ENCODE measurements at places on chromosomes 6 and 20. TPM values are rescaled to one million over a fixed set of nuclear protein-coding genes. Genes with fewer than 3 reads are reported as not detected.

SYCP2L gene
- 1.5 TPM for total RNA-seq

- H3K4me1 ChIP-seq = no peaks in the 10 kb centered on the region
- no peak for DNase-seq
- no peak overlapping the region for H3K27ac ChIP-seq
- no peak overlapping the region for H3K4me3 ChIP-seq
These were observed 3.7 kb downstream of the TPD52L1 start for GRCh38 chr6:125157280-125157679.

GRCh38 chr6:23031986-23032385, 462.6 kb downstream of the HDGFL1 start:
- no peak overlapping the region for H3K27ac ChIP-seq
- DNase-seq = no peak
- H3K36me3 ChIP-seq = no peaks in the 10 kb centered on the region
- H3K4me3 ChIP-seq = no peak overlapping the region

GRCh38 chr20:4711511-4711910, 10.2 kb upstream of the PRND start:
- no peaks in the 10 kb centered on the region for H3K36me3 ChIP-seq
- H3K4me3 ChIP-seq = no peak overlapping the region
- H3K27ac ChIP-seq = no peak overlapping the region

- H3K36me3 ChIP-seq = no peaks in the 10 kb centered on the region
- no peaks in the 10 kb centered on the region for H3K4me1 ChIP-seq
- no peaks in the 10 kb centered on the region for H3K27me3 ChIP-seq
- DNase-seq = no peak
- no peak overlapping the region for H3K27ac ChIP-seq
- H3K4me3 ChIP-seq = no peak overlapping the region
These were observed 15.7 kb upstream of the TGM3 start for GRCh38 chr20:2280082-2280481.

SLC18B1 gene
- total RNA-seq = 17.2 TPM

GRCh38 chr6:118787724-118788423, 106.1 kb upstream of the ASF1A start:
- H3K36me3 ChIP-seq = no peaks in the 10 kb centered on the region
- no peak overlapping the region for H3K4me3 ChIP-seq
- no peak for DNase-seq
- H3K27me3 ChIP-seq = no peaks in the 10 kb centered on the region

GRCh38 chr6:83389606-83390005, 41.2 kb downstream of the ME1 start:
- no peak overlapping the region for H3K27ac ChIP-seq
- DNase-seq = no peak

DNA sequence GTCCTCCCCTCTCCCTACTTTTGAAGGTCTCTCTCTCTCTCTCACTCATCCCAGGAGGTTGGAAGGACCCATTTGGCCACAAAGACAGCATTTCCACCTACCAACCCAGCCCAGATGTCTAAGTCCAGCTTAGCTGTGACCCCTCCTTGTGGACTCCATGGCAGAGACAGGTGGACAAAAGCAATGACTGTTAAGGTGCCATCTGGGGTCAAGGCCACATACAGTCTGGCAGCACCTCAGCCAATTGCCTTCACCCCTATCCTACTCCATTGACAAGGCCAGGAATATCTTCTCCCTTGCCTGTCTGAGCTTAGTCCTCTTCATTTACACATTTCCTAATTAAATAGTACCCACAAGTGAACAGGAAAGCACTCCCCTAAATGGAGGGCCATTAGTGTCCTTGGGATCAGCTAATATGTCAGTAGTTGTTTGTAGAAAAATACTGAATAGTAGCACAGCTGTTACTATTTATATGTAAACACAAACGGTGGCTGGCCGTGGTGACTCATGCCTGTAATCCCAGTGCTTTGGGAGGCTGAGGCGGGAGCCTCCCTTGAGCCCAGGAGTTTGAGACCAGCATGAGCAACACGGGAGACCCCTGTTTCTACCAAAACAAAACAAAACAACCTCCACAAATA, 28.8 kb downstream of the GCM1 start:
- no peaks in the 10 kb centered on the region for H3K27me3 ChIP-seq
- H3K4me1 ChIP-seq = no peaks in the 10 kb centered on the region
- DNase-seq = no peak
- H3K4me3 ChIP-seq = no peak overlapping the region
- no peaks in the 10 kb centered on the region for H3K36me3 ChIP-seq
- no peak overlapping the region for H3K27ac ChIP-seq

DNA sequence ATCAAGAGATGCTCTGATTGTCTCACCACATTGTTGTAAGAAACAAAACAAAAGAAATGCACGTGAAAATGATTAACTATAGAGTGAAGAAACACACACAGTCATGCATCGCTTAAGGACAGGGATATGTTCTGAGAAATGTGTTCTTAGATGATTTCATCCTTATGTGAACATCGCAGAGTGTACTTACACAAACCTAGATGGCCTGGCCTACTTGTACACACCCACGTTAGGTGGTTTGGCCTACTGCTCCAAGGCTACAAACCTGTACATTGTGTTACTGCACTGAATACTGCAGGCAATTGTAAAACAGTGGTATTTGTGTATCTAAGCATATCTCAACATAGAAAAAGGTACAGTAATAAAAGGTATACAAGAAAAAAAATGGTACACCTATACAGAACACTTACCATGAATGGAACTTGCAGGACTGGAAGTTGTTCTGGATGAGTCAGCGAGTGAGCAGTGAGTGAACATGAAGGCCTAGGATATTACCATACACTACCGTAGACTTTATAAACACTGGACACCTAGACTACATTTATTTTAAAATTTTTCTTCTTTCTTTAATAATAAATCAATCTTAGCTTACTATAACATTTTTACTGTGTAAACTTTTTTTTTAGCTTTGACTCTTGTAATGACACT, 48.6 kb downstream of the FKBP5 start:
- H3K4me1 ChIP-seq = no peaks in the 10 kb centered on the region
- no peak overlapping the region for H3K4me3 ChIP-seq
- peaks cover 26% of the 10 kb centered on the region for H3K36me3 ChIP-seq
- no peak for DNase-seq

- H3K4me3 ChIP-seq = no peak overlapping the region
- peaks cover 4% of the 10 kb centered on the region for H3K36me3 ChIP-seq
- no peaks in the 10 kb centered on the region for H3K27me3 ChIP-seq
- peaks cover 5% of the 10 kb centered on the region for H3K4me1 ChIP-seq
- H3K27ac ChIP-seq = no peak overlapping the region
- no peak for DNase-seq
These were observed 25.6 kb downstream of the BLTP3A start for GRCh38 chr6:34817446-34817845.

CCDC170 gene
- total RNA-seq = 2.1 TPM

GRCh38 chr6:162074641-162075275, 652.8 kb downstream of the PRKN start:
- H3K4me1 ChIP-seq = no peaks in the 10 kb centered on the region
- H3K36me3 ChIP-seq = no peaks in the 10 kb centered on the region

- no peaks in the 10 kb centered on the region for H3K4me1 ChIP-seq
- no peak overlapping the region for H3K27ac ChIP-seq
- peak; percentile 95 for DNase-seq
- H3K36me3 ChIP-seq = peaks cover 5% of the 10 kb centered on the region
These were observed 435 bp downstream of the DLK2 start for GRCh38 chr6:43454696-43455530.

GRCh38 chr6:170316071-170316470, 9.5 kb downstream of the FAM120B start:
- DNase-seq = no peak
- H3K4me1 ChIP-seq = peaks cover 2% of the 10 kb centered on the region
- no peak overlapping the region for H3K27ac ChIP-seq

GRCh38 chr6:91462241-91462640, 875.4 kb upstream of the MAP3K7 start:
- DNase-seq = no peak
- H3K4me3 ChIP-seq = no peak overlapping the region
- H3K36me3 ChIP-seq = no peaks in the 10 kb centered on the region
- no peaks in the 10 kb centered on the region for H3K27me3 ChIP-seq
- H3K27ac ChIP-seq = no peak overlapping the region

RRAGD gene
- 31.5 TPM for total RNA-seq

DNA sequence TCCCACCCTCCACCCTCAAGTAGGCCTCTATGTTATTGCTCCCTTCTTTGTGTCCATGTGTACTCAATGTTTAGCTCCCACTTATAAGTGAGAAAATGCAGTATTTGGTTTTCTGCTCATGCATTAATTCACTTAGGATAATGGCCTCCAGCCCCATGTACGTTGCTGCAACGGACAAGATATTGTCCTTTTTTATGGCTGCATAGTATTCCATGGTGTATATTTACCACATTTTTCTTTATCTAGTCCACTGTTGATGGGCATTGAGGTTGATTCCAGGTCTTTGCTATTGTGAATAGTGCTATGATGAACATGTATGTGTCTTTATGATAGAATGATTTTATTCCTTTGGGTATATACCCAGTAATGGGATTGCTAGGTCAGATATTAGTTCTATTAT, 64.1 kb upstream of the NNAT start:
- H3K4me3 ChIP-seq = no peak overlapping the region
- H3K36me3 ChIP-seq = no peaks in the 10 kb centered on the region
- H3K27ac ChIP-seq = no peak overlapping the region
- DNase-seq = no peak
- no peaks in the 10 kb centered on the region for H3K4me1 ChIP-seq
- H3K27me3 ChIP-seq = no peaks in the 10 kb centered on the region

HEY2 gene
- 10.7 TPM for total RNA-seq

DNA sequence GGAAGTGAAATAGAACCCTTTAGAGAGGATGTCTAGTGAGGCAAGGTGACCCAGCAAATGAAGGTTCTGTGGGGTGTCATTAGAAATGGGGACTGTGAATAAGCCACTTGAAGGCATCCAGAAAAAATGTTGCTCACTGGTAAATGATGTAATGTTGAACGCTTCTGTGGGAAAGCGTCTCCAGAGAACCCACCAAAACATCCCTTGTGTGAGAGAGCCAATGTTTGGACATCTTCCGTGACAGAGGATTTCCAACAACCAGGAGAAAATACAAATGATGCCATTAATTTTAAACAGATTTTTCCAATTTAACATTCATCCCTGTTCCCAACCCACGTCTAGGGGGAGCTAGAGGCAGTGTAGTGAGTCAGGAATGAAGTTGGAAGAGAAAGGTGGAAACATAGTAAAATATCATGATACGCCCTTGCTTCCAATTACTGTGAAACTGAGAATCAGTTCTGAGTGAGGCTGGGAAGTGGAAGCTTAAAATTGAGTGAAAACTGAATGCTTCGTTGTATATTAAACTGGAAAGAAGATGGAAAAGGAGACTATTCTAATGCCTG, 584.2 kb downstream of the CD109 start:
- no peak for DNase-seq
- H3K27ac ChIP-seq = no peak overlapping the region
- H3K4me1 ChIP-seq = no peaks in the 10 kb centered on the region

LPA gene
- not detected for total RNA-seq

- H3K27ac ChIP-seq = peak overlapping the region; percentile 89
- no peak overlapping the region for H3K4me3 ChIP-seq
- H3K27me3 ChIP-seq = no peaks in the 10 kb centered on the region
These were observed 96.2 kb downstream of the RREB1 start for GRCh38 chr6:7203939-7204338.

DNA sequence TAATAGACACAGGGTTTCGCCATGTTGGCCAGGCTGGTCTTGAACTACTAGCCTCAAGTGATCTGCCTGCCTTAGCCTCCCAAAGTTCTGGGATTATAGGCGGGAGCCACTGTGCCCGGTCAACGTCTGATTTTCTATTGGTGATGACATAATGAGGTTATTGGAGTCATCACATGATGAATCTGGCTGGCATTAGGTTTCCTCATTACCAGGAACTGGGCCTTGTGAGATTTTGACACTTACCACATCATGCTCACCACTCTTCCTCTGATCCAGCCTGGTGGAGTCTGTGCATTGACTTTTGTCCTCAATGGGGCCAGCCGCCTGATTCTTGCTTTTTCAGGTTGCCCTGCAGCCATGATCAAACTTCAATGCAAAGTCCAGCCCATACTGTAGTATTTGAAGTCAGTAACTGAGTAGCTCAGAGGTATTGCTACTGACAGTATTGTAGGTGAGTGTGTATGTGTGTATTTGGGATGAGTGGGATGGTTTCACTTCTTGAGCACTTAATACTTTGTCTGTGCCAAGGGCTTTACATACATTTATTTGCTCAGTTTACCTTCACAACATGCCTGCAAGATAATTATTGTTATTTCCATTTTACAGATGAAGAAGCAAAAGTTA, 16.0 kb downstream of the ANKS1A start:
- no peaks in the 10 kb centered on the region for H3K4me1 ChIP-seq
- no peaks in the 10 kb centered on the region for H3K27me3 ChIP-seq
- no peak for DNase-seq

CITED2 gene
- 215 TPM for total RNA-seq

DNA sequence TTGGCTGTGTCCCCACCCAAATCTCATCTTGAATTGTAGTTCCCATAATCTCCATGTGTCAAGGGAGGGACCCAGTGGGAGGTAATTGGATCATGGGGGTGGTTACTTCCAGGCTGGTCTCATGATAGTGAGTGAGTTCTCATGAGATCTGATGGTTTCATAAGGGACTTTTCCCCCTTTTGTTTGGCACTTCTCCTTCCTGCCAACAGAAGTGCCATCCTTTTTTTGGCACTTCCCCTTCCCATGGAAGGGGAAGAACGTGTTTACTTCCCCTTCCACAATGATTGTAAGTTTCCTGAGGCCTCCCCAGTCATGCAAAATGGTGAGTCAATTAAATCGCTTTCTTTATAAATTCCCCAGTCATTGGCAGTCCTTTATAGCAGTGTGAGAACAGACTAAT, 18.0 kb upstream of the PI3 start:
- H3K36me3 ChIP-seq = no peaks in the 10 kb centered on the region
- no peak overlapping the region for H3K4me3 ChIP-seq
- H3K27ac ChIP-seq = no peak overlapping the region
- no peaks in the 10 kb centered on the region for H3K27me3 ChIP-seq

NKX2-2 gene
- not detected for total RNA-seq

- no peak for DNase-seq
- H3K4me1 ChIP-seq = no peaks in the 10 kb centered on the region
- no peak overlapping the region for H3K27ac ChIP-seq
- peaks cover 52% of the 10 kb centered on the region for H3K27me3 ChIP-seq
- no peak overlapping the region for H3K4me3 ChIP-seq
These were observed 7.5 kb downstream of the VGLL2 start for GRCh38 chr6:117272891-117273290.

TAAR5 gene
- total RNA-seq = not detected

DNA sequence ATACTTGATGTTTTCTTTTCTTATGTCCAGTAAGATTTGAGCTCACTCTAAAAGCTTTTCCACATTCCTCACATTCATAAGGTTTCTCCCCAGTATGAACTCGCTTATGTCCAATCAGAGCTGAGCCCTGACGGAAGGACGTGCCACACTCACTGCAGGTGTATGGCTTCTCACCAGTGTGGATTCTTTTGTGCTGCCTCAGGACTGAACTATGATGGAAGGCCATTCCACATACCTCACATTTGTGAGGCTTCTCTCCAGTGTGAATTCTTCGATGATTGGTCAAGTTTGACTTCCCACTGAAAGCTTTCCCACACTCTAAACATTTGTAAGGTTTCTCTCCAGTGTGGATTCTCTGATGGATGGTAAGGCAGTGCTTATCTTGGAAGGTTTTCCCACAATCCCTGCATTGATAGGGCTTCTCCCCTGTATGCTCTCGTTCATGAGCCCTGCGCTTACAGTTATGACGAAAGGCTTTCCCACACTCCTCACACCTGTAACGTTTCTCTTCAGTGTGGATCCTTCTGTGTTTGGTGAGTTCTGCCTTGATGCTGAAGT, 9.9 kb downstream of the ZNF311 start:
- no peak overlapping the region for H3K27ac ChIP-seq
- H3K4me3 ChIP-seq = no peak overlapping the region
- no peak for DNase-seq
- no peaks in the 10 kb centered on the region for H3K4me1 ChIP-seq
- H3K36me3 ChIP-seq = no peaks in the 10 kb centered on the region
